Astrocyte of the spinal cord (primary cell): ENCODE measurements at places on chromosomes 3 and 15.

DNA sequence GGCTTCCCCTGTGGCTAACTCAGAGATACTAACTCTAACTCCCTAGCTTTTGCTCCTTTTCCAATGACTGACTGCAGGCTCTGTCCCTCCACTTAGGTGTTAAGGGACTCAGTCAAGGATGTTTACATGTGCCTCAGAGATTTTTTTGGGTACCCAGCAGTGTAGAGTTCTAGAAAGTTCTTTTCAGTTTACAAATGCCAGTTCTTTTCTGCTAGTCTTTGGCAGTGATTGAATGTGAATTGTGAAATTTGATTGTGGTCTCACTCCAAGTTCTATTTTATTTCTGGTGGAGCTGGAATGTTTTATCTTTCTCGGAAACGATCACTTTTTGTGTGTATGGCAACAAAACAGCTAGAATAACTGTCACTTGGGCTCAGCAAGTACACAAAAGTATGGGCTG, 60.6 kb downstream of the IL1RAP start:
- no peak for DNase-seq

GRCh38 chr15:72991026-72991425, 61.2 kb upstream of the NEO1 start:
- DNase-seq: no peak

DNA sequence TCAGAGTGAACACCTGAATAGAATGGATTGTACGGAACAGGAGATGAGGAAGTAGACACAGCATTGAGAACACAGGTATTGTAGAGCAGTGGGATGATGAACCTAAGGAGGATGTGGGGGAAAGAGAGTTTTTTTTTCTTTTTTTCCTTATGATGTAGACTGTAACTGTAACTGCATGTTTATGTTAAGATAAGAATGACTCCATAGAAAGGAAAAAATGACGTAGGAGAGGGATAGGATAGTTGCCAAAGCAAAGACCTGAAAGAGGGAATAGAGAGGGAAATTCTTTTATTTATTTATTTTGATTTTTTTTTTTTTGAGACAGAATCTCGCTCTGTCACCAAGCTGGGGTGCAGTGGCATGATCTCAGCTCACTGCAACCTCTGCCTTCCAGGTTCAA, 33.2 kb downstream of the APH1B start:
- DNase-seq: no peak

DNA sequence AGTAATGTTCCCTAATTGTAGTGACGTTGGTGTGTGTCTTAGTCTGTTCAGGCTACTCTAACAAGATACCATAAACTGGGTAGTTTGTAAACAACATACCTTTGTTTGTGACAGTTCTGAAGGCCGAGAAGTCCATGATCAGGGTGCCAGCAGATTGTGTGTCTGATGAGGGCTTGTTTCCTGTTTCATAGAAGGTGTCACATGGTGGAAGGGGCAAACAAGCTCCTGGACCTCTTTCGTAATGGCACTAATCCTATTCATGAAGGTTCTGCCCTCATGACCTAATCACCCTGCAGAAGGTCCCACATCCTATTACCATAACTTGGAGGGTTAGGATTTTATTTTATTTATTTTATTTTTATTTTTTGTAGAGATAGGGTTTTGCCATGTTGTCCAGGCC, 11.1 kb downstream of the ATXN7 start:
- DNase-seq: no peak

- DNase-seq: no peak
These were observed 964.7 kb downstream of the TUSC7 start for GRCh38 chr3:117674321-117674720.

DNA sequence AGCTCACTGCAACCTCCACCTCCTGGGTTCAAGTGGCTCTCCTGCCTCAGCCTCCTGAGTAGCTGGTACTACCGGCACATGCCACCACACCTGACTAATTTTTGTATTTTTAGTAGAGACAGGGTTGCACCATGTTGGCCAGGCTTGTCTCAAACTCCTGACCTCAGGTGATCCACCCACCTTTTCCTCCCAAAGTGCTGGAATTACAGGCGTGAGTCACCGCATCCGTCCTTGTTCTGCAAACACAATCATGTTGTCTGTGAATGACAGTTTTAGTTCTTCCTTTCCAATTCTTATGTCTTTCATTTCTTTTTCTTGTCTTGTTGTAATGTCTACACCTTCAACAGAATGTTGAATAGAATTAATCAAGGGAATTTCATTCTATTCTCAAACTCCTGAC, 16.3 kb upstream of the SMCO1 start:
- DNase-seq: no peak

GRCh38 chr15:80752204-80752603, 27.0 kb upstream of the CEMIP start:
- no peak for DNase-seq

DNA sequence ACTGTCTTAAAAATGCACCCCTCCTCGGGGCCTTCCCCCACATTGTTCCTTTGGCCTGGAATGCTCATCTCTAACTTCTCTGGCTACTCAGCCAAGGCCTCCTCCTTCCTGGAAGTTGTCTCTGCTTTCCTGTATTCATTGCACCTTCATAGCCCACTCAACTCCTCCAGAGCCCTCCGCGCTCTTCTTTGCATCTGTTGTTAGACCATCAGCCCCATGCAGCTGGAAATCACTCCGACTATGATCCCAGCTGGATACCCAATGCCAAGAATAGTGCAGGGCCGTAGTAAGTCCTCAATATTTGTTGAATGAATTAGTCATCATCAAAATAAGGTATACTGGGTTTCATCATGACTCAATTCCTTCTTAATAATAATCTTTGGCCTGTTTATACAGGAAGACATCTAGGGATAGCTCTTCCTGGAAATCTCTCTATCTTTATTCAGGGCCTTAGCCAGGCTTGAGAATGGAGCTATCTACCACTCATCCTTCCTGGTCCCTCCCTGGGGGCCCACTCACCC, 112.7 kb downstream of the SYNPR start:
- DNase-seq: peak; percentile 22

- DNase-seq: peak; percentile 22
These were observed 866.9 kb downstream of the FHIT start for GRCh38 chr3:60384341-60384740.

DNA sequence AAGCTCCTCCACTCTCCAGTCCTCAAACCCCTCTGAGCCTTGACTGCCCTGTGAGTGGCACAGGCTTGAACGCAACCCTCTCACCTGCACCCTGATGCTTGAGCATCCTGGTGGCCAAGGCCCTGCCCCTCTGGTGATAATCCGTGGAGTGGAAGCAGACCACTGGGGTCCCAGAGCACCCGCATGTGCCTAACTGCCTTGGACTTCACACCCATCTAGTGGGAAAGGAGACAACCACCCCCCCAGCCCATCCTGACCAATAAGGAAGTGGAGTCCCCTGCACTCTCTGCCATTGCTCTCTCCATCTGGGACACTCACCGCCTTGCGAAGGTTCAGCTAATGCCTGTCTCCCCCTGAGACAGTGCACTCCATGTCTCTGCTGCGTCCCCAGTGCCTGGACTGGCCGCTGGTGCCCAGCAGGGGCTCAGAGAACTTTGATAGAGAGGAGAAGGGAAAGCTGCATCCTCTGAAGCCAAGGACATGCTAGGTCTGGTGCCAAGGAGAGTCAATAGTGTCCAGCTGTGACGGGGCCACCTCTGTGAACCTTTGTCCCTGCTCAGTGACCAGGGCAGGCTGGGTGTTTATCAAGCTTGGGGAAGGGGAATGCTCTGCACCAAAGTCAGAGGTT, 3.4 kb downstream of the KLF15 start:
- DNase-seq: no peak
